CD4-positive, alpha-beta T cell treated with Interleukin-21 for 1 hour (primary cell): ENCODE measurements at places on chromosomes 1 and 21.

DNA sequence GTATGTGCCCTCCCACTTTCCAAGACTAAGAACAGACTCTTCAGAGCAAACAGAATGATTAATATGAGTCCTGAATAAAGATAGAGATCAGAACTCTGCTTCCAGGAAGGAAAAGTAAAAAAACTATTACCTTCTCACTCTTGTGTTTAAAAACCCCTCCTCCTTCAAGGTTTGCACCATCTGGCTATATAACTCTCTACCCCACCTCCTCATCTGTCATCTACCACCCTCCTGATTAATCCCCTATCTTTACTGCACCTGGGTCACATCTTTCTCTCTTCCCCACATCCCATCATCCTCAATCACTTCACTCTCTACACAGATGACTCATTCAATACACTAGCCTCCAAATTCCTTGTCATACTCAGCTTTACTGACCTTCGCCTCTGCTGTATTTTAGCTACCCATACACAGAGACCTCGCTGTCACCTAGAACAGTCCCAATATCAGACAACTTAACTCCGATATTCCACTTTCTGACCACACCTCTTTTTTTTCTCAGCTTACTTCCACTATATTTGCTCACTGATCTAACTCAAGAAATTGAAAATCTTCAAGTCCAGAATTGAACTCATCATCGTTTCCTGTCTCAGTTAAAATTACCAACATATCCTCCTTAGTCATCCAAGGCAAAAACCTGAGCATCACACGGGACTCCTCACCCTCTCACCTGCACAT is 3.7 kb downstream of the SCMH1 start:
- DNase-seq = no peak

DNA sequence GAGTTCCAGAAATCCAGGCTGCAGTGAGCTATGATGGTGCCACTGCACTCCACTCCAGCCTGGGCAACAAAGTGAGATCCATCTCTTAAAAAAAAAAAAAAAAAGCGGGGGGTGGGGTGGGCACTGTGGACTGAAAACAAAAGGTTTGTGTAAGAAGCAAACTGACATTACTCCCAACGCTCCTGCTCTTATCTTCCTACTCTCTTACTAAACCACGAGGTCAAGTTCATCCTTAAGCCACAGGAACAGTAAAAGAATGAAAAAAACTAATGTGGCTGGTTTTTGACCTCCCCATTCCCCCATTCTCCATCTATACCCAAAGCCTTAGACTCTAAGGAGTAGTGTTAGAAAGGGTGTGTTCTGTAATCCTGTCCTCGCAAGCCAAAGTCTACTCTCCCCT is 30.8 kb downstream of the TFAP2E start:
- DNase-seq = no peak

- DNase-seq = no peak
Observed at GRCh38 chr21:29005696-29006095, 13.0 kb upstream of the LTN1 start.

DNA sequence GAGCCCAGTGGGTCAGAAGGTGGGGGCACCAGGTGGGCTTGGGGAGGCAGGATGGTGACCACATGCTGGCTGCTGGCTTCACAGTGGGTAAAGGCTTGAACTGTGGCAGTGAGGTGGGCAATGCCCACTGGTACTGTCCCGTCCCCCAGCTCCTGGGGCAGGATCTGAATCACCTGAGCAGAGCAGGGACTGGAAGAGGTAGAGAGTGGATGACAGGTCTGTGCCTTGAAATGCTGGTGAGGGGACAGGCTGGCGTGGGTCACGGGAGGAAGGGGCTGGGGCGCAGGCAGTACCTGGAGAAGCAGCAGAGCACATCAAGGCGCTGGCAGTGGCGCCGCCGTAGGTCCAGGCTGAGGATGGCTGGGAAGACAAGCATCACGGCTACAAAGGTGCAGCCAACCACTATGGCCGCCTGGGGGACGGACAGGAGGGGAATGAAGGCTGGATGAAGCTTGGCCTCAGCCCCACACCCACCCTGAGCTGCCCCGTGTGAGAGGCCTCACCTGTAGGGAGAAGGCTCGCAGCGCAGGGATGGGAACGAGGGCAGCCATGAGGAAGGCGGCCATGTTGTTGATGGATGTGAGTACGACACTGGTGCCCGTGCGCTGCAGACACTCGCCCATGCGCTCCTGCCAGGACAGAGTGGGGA is 14.9 kb downstream of the PTCH2 start:
- no peak for DNase-seq

- DNase-seq = no peak
Observed at GRCh38 chr1:245894843-245895242, 612.2 kb downstream of the SMYD3 start.

GRCh38 chr1:167881786-167882185 is 32.1 kb downstream of the ADCY10 start:
- DNase-seq = no peak

- no peak for DNase-seq
Observed at GRCh38 chr1:192559115-192560006, 16.2 kb upstream of the RGS1 start.

DNA sequence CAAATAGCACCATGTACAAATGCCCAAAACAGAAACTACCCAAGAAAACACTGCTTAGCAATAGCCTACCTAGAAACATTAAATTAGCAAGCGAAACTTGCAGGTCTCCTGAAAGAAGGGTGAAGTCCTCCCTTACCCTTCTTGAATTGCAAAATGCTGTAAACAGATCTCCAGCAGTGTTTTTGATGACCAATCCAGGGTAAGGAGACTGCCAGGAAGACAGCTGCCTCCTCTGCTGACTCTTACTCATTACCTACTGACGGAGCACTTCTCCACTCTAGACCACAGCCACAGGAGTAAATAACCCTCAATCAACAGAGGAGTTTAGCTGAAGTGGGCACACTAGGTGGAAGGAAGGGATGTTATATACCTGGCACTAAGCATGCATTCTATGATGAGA is 32.2 kb upstream of the GADD45A start:
- no peak for DNase-seq

DNA sequence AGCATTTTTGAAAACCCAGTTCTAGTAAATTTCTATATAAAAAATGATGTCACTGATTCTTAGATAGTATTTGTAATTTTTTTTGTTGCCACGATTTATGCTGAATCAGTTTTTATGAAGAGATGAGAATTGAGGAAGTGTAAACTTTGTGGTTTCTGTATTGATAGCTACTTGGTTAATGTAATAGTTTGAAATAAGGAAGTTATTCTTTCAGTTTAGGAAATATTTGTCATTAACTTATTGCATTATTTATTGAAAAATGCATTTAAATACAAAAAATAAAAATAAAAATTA is 97.8 kb downstream of the ZFYVE9 start:
- no peak for DNase-seq

- no peak for DNase-seq
Observed at GRCh38 chr1:31799196-31799894, 16.5 kb downstream of the SPOCD1 start.

DNA sequence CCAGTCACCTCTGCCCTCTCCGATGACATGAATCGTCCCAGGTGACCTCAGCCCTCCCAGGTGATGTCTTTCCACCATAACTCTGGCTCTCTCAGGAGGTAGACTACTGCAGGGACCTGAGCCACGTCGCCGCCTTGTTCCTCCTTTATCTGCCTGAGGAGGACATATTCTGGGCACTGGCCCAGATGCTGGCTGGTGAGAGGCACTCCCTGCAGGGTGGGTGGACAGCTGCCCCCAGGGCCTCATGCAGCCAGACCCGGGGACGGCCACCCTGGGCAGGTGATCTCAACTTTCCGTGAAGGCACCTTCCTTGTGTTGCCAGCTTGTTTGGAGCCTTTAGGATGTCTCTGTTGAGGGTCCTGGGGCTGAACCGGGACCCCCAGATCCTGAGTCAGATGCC is 13.9 kb upstream of the ZBTB17 start:
- DNase-seq = no peak

DNA sequence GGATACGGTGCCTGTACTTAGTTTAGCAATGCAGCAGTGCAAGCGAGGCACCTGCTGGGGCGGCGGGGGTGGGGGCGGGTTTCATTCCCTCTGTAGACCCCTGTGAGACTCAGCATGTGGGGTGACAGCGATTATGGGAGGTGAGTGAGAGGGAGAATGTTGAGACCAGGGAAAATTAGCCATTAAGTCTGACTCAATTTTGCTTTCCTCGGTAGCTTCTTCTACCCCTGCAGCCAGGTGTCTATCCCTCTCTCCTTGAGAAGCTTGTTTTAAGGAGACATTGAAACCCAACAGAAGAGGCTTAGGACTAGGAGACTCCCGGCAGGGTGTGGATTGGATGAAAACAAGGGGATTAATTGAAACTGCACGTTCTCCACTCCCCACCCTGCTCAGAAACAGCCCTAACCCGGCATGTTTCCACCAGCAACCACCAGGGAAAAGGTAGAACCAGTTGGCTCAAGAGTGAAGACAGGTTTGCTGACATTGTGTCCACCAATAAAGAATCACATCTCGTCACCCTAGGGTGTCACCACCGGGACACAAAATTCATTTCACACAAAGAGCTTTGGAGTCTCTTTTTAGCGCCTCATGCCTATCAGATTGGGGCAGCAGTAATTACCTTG is 20.6 kb upstream of the ATF3 start:
- no peak for DNase-seq
